Astrocyte of the spinal cord (primary cell): ENCODE measurements at places on chromosomes 7 and 10.
A peak's percentile ranks its signal among the peaks of the same experiment; 100 is the strongest.

DNA sequence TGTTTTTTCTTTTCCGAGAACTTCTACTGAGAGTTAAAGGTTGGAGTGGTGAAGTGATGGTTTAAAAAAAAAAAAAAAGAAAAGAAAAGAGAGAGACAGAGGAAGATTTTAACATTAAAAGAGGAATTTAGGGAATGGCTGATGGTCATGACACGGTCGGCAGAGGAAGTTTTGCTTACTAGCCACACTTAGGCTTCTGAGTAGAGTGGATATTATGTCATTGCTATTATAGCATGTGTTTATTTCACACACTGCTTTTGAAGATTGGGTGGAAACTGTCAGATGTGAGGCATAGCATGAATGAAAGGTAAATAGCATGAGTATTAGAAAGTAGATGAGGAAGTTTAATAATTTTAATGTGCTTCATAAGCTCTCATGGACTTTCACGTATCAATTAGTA, 2.5 kb downstream of the KAT6B start:
- DNase-seq, result no peak

- no peak for DNase-seq
Observed at GRCh38 chr7:69803699-69804516, 205.6 kb downstream of the AUTS2 start.

- DNase-seq, result no peak
Observed at GRCh38 chr7:63789378-63790176, 209.1 kb upstream of the ZNF722 start.

DNA sequence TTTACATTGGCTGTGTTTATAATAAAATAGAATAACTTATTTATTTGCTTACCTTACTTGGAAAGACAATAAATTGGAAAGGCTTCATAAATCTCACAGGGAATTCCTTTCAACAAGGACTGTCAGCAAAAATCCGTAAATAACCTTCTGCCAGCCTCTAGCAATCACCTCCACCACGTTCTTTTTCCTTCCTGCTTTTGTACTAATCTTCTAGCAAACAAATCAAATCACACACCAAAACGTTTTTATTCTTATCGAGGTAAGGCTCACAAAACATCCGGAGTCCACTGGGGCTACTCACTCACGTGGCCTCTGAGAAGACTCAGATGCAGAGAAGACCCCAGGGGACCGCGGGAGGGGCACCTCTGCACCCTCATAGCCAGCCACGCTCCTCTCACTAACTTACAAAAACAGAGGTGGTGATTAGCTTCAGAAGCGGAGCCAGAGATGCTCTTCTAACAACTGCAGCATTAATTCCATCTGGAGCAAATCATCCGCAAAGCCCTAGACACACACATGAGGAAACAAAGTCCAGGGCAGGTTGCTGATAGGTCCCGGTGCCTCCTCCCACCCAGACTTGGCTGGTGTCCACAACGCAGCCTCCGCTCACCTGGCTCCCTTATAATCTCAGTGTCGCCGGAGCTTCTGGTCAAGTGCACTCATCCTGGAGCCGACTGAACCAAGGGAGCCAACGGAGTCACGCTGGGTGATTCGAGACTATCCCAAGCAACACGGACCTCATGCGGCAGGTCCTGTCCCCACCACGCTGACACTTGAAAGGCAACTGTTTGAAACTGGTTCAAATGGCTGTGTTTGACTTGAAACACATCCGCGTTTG, 22.5 kb downstream of the CTBP2 start:
- no peak for DNase-seq

- DNase-seq, result no peak
Observed at GRCh38 chr7:93835702-93836101, 54.9 kb downstream of the TFPI2 start.

DNA sequence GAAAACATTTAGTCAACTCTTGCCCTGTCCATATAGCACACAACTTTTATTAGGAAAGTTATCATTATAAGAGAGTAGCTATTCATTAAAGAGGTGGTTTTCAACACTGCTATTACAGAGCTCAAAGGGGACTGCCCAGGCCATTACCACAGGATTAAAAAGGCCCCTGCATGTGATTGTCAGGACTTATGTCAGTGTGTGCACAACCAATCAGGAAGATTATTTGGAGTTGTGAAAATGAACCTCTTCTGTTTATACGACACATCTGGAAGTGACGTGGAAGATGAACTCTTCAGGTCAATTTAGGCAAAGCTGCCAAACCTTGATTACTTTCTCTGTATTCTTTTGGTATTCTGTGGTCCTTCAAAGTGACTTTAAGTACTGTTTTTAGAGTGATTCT, 14.7 kb downstream of the CCNY start:
- no peak for DNase-seq

GRCh38 chr7:158910254-158911053, 54.1 kb downstream of the DYNC2I1 start:
- no peak for DNase-seq

GRCh38 chr7:47866120-47866519, 82.1 kb downstream of the PKD1L1 start:
- DNase-seq, result no peak

- no peak for DNase-seq
Observed at GRCh38 chr7:157738066-157738460, 401.3 kb downstream of the DNAJB6 start.

DNA sequence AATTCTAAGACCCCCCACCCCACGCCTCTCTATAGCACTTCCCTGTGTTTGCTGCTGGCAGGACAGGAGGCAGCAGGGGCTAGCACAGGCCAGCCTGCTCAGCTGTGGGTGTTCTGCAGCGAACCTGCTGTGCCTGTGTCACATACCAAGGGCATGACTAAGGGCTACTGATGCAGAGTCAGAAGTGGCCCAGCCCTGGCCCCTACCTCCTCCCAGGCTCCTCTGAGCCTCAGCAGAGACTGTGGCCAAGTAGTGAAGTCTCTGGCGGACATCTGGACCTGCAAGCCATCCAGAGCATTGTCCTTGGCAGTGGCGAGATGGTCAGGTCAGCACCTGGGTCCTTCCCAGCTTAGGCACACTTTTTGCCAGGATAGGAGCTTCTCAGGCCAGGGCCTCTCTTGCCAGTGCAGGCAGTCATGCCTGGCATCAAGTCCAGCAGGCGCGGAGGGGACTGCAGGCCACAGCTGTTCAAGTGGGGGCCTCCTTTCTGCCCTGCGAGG, 116.3 kb upstream of the RET start:
- peak; percentile 22 for DNase-seq

DNA sequence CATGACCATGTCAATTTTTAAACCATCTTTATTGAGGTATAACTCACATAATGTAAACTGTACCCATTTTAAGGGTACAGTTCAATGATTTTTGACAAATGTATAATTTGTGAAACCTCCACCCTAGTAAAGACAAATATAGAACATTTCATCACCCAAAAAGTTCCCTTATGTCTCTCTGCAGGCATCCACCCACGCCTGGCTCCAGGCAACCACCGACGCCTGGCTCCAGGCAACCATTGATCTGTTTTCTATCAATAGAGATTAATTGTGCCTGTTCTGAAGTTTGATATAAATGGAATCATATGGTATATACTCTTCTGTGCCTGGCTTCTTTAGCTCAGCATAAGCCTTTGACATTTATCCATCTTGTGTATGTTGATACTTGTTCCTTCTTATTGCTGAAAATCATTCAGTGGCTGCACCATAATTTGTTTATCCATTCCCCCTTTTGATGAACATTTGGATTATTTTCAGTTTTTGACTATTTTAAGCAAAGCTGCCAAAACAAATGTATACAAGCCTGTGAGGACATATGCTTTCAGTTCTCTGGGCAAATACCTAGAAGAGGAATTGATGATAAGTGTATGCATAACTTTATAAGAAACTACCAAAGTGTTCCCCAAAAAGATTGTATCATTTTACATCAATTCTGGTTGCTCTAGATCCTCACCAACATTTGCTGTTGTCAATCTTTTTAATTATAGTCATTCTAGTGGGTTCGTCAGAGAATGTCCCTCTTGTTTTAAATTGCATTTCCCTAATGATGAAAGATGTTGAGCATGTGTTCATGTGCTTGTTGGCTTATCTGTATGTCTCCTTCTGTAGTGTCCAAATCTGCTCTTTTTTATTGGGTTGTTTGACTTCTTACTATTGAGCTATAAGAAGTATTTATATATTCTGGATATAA, 55.7 kb upstream of the HECTD2 start:
- DNase-seq, result no peak

DNA sequence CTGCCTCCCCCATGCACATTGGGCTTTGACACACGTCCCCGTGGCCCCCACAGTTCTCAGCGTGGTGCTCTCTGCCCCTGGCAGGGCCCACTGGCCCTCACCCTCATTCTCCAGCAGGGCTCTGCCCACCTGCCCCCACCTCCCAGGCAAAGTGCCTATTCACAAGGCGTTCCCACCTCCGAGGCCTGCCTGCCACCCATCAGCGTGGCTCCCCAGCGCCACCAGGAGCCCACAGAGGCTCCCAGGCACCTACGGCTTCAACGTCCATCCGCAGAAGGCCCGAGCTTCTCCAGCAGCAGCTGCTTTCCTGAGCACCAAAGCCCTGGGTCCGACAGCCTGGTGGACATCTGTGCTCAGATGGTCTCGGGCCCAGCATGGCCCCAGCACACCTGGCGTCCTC, 211.8 kb upstream of the PPP2R2D start:
- no peak for DNase-seq

- DNase-seq, result no peak
Observed at GRCh38 chr7:151080067-151080521, 515 bp downstream of the FASTK start.

GRCh38 chr7:107742678-107743566, 1.0 kb upstream of the CBLL1 start:
- DNase-seq, result no peak

DNA sequence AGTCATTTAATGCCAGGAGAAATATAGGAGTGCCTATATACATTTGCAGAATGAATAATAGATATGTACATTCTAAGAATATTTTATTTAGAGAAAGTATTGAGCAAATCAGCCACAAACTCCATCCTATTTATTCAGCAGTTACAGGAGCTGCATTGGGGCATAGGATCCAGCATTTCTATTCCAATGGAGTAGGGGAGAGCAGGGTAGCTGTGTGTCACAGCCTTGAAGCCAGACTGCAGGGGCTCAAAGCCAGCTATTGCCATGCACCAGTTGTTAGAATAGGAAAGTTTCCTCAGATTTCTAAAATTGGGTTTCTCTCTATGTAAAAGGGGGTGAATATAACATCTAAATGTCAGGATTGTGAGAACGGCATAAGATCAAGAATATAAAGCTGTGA, 116.8 kb upstream of the MYO3A start:
- DNase-seq, result no peak

DNA sequence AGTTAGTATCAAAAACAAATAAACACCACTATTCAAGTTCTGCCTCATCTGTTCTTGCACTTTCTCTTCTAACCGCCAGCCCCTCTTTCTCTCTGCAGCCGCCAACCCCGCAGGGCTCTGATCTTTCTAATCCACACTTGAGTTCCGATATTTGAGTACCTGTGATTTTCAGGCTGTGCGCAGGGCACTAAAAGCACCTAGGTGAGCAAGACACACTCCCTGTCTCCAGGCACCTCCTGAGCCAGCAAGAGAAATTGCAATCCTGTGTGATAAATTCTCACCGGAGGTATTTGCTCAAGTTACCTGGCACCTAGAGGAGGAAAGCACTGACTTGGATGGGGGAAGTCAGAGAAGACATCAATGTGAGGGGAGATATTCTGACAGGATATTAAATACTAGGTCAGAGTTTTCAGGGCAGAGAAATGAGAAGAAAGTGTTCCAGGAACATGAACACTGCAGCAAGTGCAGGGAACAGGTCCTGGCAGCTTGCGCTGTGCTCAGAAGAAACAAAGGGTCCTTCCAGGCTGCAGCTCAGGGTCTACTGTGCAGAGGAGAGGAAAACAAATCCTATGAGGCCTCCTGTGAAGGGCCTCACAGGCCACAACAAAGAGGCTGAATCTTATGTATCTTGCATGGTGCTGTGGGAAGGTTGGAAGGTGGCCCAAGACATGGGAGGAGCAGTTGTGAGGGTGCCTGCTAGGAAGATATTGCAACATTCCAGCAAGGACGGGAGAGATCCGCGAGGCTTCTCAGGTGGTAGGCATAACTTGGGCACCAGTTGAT, 568.7 kb upstream of the MGMT start:
- no peak for DNase-seq

- DNase-seq, result no peak
Observed at GRCh38 chr10:34649385-34649784, 165.7 kb downstream of the PARD3 start.

DNA sequence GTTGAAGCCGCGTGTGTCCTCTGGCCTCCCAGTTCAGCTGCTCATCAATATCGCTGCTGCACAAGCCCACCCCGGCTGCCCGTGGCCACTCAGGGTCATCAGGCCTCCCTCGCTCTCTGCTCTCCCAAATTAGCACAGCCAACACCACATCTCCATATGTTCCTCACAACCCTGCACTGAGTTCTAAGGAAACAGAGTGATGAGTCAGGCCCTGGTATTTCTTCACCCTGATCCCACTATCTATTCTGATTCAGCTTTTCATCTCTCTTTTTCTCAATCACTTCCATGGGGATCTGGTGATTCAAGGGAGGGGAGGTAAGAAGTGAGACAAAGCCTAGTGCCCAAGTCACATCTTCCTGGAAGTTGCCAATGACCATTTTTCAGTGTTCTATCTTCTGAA, 23.8 kb downstream of the CYTH3 start:
- DNase-seq, result no peak

DNA sequence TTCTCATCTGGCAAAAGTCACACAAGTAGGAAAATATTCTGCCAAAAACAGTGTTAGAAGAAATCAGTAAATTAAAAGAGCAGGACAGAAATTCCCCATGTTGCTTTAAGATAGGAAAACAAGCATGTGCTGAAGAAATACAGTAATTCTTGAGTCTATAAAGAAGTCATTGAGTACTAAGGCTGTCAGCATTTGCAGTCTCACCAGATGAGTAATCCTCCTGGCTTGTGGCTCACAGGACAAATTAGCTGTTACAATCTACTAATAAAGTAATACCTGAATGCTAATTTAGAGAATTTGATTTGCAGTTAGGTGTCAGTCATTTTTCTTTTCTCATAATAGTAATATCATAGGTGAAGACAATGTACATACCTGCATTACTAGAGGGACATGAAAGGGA, 1158.9 kb upstream of the CELF2 start:
- DNase-seq, result no peak

- peak; percentile 97 for DNase-seq
Observed at GRCh38 chr10:84424731-84425167, 96.4 kb downstream of the CCSER2 start.

DNA sequence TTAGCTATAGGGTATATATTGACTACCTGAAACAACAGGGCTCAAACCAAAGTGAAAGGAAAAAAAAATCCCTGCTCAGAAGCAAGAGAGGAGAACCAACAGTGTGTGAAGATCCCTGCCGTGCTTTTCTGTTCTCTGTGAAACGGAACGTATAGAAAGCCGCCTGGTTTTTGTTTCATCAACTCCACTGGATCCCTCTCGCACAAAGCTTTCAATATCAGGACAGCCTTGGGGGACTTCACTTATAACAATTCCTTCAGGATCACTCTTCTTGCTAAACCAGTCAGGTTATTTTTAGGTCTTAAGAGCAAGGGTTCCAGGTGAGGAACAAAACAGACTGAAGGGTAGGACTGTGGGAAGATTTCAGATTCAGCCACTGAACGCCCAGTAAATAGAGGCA, 151.1 kb upstream of the CACNA2D1 start:
- DNase-seq, result no peak

- DNase-seq, result peak; percentile 94
Observed at GRCh38 chr10:91340613-91341362, 69.4 kb upstream of the HECTD2 start.
